ENCODE measurements at places on chromosomes 2 and 18.

GRCh38 chr18:76960528-76961035 lies 138.2 kb downstream of the ZNF236 start:
- no peak for DNase-seq

DNA sequence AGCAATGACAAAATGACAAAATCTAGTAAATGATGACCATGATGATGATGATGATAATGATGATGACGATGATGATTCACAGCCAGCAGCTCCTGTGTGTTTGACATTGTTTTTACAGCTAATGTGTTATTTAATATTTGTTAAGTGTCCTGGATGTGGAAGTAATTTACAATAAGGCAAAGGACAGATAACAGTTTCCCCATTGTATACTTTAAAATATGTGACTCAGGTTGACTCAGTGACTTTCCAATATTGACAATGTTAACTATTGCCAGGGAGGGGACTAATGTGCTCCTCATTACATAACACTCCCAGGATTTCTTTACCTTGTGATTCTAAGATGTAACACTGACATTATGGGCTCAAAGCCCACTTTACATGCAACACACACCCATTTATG lies 602.2 kb downstream of the FBXO15 start:
- DNase-seq = no peak

- DNase-seq = no peak
Observed at GRCh38 chr2:100412466-100412865, 5.0 kb downstream of the CHST10 start.

- no peak for DNase-seq
Observed at GRCh38 chr18:47484068-47484467, 232.6 kb upstream of the SKOR2 start.

- DNase-seq = no peak
Observed at GRCh38 chr2:197152451-197153228, 157.9 kb downstream of the ANKRD44 start.

DNA sequence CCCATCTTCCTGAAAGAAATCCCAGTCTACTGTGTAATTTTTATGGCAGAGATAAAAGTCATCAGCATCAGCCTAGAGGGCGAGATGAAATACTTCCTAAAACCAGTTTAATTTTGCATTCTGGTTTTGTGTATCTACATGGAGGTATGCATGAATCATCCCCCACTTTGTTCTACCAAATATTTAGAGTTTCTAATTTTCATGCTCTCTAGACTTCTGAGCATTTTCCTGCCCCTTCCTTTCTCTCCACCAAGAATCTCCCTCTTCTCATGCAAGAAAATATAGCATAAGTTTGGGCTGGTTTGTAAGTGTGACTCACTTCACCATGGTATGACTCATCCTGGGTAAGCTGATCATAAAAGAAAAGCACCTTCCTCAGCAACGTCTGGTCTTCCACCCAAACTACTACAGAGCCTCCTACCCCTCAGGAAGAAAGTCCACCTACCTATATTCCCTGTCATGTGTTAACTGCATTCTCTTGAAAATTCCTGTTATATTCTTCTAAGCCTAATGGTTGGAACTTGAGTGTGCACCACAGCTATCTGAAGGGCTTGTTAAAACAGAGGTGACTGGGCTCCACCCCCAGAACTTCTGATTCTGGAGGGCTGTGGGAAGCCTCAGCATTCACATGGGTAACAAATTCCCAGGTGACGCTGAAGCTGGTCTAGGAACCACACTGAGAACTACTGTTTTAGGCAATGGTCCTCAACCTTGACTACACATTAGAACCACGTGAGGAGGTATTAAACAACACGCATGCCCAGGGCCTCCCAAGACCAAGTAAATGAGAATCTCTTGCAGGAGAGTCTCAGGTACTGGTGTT lies 37.4 kb upstream of the RAPGEF4 start:
- no peak for DNase-seq

DNA sequence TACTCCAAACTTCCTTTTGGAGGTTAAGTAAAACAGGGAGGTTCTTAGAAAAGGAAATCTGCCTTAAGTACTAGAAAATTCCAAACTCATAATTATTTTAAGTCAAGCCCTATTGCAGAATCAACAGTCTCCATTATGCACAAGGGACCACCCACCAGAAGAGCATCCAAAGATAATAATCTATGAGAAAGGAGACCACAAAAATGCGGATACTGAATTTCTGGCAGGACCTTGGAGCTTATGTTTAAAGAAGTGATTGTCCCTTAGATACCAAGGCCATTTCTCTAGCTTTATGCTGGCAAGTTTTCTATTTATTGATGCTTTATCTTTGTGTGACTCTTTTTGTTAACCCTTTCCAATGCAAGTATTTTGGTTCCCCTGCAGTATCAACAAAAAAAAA lies 404.0 kb upstream of the MMADHC start:
- no peak for DNase-seq

GRCh38 chr2:100178085-100178788 lies 35.8 kb upstream of the AFF3 start:
- DNase-seq = no peak

- no peak for DNase-seq
Observed at GRCh38 chr2:121043827-121044222, 241.2 kb downstream of the TFCP2L1 start.

DNA sequence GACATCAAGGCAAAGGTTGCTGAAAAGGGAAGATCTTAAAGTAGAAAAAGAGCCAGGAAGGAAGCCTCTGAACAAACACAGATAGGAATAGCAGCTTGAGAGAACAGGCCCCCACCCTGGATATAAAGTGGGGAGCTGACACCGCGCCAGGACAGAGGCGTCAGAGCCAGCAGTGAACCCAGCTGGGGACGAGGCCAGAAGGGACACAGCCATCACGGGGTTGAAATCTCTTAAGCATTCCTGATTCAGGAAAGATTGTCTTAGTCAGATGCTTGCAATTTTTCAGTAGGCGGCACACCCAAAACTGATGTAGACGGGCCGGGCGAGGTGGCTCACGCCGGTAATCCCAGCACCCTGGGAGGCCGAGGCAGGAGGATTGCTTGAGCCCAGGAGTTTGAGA lies 93.8 kb upstream of the PHLPP1 start:
- no peak for DNase-seq

DNA sequence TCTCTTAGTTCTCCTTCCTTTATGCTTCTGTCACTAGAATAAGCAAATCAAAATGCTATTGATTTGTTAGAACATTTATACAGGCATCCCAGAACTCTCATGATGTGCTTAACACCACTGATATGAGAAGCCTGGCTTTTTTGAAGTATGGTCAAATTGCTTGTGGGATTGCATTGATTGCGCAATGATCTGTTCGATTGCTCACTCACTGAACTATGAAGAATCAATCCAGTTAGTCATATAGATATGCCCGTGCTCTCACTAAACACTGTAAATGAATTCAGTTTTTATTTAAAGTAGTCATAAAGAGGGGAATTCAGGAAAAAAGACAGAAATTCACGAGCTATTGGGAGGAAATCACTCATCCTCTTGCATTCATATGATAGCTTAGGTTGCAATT lies 1237.8 kb downstream of the SUCLG1 start:
- DNase-seq = no peak

- no peak for DNase-seq
Observed at GRCh38 chr2:81872006-81872405, 1567.5 kb upstream of the LRRTM1 start.

DNA sequence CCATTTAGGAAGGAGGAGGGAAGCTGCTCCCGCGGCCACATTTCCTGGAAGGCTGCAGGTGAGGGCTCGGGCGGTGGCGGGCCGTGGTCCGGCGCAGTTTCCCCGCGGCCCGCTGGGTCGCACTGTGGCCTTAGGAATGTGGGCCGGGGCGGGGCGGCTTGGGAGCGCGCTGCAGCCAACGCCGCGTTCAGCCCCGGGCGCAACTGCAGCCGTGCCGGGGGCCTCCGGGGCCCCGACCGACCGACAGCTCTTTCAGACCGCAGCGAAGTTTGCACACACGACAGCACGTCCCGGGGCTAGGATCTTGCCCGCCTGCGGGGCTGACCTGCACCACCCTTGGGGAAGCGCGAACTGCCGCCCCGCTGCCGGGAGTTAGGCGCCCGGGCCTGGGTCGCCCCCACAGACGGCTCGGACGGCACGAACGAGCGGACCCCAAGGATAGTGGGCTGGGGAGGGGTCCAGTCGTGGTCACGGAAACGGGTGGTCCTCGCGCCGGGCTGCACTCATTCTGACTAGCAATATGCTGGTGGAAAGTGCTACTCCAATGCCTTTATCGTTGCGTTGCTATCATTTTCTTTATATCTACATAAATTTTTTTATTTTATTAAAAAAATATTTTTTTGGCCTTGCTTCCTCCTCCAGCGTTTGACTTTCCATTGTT lies 69.9 kb upstream of the DLX2 start:
- DNase-seq = peak; percentile 72

DNA sequence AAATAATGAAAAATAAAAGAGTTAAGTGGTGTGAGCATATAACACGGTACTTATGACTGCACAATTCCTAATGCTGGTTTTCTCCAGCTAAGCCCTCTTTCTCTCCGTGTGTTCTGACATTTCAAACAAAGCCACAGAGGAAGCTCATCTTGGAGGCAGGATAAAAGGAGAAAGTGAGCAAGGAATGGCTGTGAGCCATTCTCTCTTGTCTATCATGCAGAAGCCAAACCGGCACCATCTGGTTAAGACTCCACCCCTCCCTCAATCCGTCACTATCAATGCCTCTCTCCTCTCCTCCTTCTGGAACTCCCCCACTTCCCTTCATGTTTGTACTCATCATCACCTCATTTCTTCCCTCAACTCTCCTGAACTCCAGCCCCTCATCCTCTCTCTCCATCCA lies 210.4 kb downstream of the TMEM163 start:
- peak; percentile 70 for DNase-seq

DNA sequence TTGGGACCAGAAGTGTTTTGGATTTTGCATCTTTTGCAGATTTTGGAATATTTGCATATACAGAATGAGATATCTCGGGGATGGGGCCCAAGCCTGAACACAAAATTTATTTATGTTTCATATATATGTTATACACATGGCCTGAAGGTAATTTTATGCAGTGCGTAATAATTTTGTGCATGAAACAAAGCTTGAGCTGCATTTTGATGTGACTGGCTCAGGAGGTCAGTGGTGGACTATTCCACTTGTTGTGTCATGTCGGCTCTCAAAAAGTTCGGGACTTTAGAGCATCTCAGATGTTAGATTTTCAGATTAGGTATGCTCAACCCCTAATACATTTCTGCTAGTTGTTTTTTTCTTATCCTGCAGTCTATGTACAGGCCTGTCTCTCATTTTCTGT lies 145.4 kb downstream of the FAM210A start:
- DNase-seq = no peak

DNA sequence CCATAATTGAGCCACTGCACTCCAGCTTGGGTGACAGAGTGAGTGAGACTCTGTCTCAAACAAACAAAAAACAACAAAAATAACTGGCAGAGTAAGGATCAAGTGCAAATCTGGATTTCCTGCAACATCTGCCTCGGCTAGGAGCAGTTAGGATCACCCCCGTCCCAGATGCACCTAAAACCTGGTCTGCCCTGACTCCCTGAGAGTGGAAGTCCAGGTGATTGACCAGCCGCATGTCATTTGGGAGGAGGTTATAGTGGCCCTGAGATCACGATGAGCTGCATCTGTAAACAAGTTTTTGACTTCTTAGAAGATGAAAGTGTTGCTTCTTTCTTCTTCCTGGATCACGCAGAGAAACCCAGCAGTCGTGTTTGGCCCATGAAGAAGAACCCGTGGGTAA lies 5.0 kb upstream of the ESPNL start:
- DNase-seq = no peak

- DNase-seq = no peak
Observed at GRCh38 chr2:102520009-102520408, 47.0 kb downstream of the SLC9A4 start.

GRCh38 chr2:100293341-100294161 lies 28.8 kb downstream of the LONRF2 start:
- DNase-seq = no peak

GRCh38 chr2:153308466-153308865 lies 170.1 kb downstream of the RPRM start:
- no peak for DNase-seq

DNA sequence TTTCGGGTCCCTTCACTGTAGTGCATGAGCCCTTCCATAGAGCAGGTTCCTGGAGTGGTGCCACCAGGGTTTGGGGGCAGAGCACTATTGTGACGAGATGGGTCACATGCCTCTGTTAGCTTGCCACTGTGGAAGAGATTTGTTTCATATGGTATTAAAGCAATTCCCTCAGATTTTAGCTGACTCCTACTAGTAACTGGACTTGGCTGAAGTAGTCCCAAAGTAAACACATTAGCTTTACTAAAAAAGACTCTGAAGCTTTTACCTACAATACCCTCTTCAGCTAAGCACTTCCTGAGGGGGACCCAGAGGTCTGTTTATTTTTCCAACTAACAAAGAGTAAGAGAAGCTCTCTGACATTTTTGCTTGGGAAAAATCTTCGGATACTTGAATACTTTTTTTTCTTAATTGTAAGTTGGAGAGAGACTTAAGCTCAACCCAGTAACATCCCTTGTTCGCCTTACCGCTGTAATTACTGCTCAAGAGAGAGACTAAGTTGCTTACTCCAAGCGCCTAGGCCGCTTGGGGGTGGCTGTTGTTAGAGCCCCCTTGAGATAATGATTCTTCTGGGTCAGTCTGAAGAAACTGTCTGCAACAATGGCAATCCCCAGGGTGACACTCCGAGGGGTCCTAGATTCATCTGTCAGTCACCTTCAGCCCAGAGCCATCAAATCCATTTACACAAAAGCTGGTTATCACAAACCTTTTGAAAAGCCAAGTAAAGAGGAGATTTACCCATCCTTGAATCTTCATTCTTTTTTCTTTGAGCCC lies 177.4 kb downstream of the FIGN start:
- no peak for DNase-seq

- DNase-seq = no peak
Observed at GRCh38 chr2:144048631-144049060, 471.3 kb downstream of the ZEB2 start.

DNA sequence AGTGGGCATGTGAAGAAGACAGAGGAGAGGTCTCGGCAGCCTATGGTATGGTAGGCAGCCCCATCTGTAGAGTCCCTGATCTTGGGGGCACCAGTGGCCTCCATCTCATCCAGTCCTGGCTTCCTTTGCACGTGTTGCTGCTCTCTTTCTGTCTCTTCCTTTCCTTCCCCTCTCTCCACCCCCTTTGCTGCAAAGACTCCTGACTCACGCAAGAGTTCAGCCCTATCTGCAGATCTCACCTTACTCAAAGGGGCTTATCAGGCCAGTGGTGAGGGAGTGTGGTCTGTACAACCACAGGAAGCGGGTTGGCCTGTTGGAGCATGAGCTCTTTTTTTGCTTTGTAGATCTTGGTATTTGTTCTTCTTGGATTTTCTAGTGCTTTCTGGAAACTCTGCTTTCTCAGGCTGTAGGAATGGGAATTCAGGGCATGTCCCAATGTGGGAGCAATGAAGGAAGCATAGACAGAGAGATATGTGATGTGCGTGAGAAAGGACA lies 14.6 kb upstream of the NT5DC4 start:
- DNase-seq = no peak

DNA sequence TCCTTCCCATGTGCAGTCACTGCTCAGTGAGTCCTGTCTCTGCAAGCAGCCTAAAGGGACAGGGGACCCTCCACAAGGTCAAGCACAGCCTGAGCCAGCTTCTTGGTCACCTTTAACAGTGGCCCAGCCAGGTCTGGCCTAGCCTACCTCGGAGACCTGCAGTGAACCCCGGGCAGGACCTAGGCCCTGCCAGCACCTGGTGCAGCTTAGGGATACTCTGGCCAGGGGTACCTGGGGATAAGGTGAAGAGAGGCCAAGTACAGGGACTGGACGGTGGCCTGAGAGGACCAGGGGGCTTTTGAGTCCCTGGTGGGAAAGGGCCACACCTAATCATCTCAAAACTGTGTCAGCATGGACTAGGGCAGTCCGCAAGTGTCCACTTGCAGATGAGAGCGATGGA lies 67.8 kb downstream of the EMX1 start:
- DNase-seq = no peak
